CD4-positive, alpha-beta memory T cell (primary cell): ENCODE measurements at places on chromosomes 16 and 17. TPM values are rescaled to one million over a fixed set of nuclear protein-coding genes. Genes with fewer than 3 reads are reported as not detected.

- no peak for DNase-seq
These were observed 35.2 kb downstream of the KIAA0513 start for GRCh38 chr16:85062845-85063244.

Gene AANAT
- not detected for total RNA-seq

Gene CALB2
- not detected for total RNA-seq

DNA sequence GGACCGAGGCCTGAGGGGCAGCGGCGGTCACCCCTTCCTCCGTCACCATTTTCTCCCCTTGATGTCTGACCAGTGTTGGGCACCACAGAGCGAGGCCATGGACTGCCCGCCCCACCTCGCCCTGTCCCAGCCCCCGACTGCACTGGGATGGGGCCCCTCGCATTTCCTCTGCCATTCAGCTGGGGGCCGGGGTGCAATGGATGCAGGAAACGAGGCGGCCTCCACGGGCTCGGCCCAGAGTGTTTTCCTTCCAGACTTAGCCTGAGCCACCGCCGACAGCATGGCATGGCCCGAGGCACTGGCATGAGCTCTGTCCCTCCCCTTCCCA, 44.6 kb upstream of the ZC3H18 start:
- DNase-seq = no peak

GRCh38 chr17:67353161-67353560, 13.2 kb downstream of the PSMD12 start:
- no peak for DNase-seq

Gene WWOX
- 21.9 TPM for total RNA-seq

GRCh38 chr17:54270499-54270898, 447.8 kb downstream of the KIF2B start:
- no peak for DNase-seq

- DNase-seq = no peak
These were observed 4.9 kb downstream of the HIC1 start for GRCh38 chr17:2059547-2060384.

DNA sequence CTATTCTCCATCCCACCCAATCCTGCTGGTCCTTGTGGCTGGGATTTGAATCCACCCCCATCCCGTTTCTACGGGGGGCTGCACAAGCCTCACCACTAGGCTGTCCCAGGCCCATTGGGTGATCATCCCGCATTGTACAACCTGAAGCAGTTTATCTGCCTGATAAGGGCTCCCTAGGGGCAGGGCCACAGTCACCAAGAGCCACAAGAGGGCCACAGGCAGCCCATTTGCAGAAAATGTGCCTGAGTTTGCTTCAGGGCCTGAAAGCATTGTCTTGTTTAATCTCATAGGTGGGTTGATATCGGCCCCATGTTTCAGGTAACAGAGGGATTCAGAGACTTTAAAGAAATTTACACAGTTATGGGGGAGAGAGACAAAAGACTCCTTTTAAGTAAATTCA, 245.0 kb downstream of the CPPED1 start:
- DNase-seq = no peak

DNA sequence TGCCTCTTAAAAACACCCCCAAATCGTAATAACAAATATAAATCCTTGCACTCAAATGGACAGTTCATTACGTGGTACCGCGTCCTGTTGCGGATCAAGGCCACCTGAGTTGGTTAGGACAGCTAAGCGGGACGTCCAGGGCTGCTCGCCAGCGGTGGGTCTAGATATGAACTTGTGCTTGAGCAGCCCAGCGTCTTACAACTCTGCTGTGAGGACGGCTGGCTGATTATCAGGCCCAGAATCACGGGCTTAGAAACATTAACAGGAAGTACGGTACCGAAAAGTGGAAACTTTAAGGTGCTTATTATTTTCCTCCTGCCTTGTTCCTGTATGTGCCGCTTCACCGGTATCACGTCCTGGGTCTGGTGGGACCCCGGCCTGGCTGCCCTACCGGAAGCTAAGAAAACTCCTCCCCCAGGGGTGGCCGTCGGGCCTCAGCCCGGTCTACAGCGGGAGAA, 832 bp upstream of the SRRM2 start:
- no peak for DNase-seq

GRCh38 chr16:53153130-53153529, 98.3 kb downstream of the CHD9 start:
- no peak for DNase-seq

DNA sequence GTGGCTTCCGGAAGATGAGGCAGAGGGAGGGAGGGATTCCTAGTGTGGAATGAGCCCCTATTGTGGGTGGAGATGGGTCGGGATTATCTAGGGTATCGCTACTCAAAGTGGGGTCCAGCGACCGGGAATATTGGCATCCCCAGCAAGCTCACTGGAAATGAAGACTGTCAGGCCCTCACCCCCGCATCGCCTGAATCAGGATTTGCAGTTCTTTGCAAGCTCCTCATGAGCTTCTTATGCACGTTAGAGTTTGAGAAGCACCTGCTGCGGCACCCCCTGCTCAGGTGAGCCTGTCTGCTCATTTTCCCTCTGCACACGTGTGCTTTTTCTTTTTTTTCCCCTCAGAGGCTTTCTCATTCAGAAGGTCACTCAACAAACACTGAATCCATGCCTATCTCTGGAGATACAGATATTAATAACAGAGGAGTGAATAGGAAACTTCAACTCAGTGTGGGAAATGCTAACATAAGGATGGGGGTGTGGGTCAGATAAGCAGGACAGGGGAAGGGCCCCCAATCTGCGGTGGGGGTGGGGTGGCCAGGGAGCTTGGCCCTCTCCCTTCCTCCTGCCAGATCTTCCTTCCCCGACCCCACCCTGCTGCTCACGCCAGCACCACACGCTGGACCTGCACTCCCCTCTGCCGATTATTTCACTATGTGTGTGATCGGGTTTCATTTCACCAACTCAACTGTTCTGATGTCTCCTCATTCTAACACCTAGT, 67.7 kb upstream of the NFAT5 start:
- no peak for DNase-seq

GRCh38 chr17:75864448-75864871, 9.3 kb upstream of the WBP2 start:
- peak; percentile 53 for DNase-seq

Gene SPATA22
- not detected for total RNA-seq

DNA sequence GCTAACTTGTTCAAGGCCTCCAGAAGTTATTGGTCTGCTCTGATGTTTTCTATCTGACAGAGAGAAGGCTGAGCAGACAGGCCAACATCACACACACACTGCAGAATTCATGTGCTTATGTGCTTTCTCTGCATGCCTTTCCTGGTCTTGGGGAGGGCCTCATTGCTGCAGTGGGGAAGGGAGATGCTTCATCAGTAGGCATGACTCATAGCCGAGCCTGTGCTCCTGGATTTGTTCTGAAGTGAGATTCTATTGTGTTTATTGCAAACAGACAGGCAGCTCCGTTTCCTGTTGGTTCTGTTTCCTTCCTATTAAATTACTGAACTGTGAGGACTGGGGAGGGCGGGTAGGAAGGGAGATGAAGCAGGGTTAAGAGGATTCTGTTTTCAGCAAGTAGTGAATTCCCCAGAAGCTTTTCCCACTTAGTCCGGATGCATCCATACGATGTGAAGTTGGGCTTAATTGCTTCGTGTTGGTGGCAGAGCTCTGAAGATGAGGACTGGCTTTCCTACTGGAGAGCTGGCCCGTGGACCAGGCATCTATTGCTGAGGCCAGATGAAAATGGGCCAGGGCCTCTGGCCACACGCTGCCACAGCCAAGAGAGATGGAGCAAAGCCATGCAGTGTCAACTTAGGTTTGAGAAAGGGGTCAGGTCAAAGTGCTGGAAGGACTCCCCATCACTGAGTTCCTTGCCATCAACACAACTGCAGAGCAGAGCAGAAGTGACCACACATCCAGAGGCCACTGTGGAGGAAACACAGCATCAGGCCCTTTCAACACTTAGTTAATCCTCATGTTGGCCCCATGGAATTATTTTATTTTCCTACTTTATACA, 179.3 kb downstream of the UTP18 start:
- no peak for DNase-seq

DNA sequence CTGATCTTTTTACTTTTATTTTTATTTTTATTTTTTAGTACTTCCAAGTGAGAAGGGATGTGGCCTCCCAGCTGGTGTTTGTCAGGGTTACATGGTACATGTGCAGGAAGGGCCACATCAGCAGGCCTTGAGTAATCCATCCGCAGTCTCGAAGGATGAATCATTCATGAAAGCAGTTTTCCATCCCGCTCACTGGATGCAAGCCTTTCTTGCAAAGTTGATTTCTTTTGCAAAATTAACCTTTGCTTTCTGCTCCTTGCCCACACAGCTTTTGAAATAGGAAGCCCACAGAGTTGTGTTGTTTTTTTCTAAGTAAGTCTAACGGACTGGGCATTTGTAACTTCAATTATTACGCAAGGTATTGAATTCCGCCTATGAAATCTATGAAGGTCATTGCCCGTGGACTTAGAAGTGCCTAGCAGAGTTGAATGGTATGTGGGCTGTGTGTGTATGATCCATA, 157.4 kb downstream of the PRKCA start:
- no peak for DNase-seq

GRCh38 chr17:74012465-74012864, 191.0 kb upstream of the RPL38 start:
- peak; percentile 77 for DNase-seq

DNA sequence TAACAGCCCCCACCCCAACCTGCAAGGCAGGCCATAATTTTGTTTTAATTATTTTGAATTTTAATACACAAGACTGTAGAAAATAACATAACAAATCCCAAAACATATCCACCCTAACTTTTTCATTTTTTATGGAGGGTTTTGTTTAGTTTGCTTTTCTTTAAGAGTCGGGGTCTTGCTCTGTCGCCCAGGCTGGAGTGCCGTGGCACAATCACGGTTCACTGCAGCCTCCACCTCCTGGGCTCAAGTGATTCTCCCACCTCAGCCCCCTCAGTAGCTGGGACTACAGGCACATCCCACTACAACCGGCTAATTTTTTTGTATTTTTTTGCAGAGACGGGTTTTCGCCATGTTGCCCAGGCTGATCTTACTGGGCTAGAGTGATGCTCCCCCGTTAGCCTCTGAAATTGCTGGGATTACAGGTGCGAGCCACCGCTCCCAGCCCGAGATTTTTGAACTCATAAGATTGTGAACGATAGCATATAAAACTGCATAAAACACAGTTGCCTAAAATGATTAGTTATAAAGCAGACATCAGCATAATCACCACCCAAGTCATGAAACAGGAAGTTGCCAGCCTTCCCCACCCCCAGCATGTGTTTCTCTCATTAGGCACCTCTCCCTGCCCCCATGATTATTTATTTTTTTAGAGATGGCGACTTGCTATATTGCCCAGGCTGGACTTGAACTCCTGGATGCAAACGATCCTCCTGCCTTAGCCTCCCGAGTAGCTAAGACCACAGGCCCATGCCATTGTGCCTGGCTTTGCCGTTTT, 13.6 kb upstream of the DOC2B start:
- DNase-seq = no peak
